ENCODE measurements at places on chromosomes 2 and 18.

DNA sequence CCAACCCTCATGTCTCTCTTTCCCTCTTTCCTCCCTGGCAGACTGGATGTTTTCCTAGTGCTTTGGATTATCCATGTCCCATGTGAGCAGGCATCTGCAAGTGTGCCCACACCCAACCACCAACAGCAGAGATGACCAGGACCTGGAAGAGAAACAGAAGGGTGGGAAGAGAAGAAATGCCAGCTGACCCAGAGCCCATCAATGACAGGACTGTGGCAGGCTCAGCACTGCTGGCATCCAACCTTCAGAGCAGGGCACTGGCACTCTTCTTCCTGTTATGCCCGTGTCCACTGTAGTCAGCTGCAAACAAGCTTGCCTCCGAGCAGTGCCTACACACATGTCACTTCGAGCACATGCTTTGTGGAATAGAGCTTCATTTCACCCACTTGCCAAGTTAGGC is 121.1 kb downstream of the TANC1 start:
- no peak for DNase-seq

DNA sequence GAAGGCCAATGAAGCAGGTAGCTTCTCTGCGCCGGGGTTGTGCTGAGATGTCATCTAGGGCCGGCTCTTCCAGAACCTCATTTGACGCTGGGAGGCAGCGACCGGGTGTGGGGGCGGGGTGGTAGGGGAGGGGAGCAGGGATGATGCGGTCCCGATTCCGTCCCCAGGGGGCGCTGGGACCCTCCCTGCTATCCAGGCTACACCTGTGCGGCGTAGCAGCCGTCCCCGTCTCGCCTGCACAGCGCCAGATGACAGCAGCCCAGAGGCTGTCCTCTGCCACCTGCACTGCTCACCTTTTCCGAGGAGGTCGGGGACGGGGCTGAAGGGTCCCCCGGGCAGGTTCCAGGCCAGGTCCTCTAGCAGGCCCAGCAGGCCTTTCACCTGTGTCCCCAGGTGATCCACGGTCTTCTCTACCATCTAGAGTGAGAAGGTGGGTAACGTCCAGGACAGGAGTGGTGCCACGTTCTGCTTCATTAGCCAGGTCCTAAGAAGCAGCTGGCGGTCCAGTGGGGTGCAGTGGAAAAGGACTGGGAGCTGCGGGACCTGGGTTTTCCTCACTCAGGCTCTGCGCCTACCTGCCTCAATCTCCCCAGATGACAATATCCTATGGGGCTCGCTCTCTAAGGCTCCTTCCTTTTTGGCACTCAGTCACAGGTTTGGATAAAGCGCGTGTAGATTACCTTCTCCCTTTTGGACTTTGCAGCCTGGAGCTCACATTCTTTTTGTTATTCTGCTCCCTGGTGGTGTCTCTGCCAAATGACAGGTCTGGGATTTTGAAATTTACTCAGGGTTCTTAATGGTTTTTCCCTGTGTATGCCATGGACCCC is 56.0 kb upstream of the RAB6C start:
- peak; percentile 12 for DNase-seq

- no peak for DNase-seq
Observed at GRCh38 chr2:126652323-126652891, 3.6 kb upstream of the GYPC start.

DNA sequence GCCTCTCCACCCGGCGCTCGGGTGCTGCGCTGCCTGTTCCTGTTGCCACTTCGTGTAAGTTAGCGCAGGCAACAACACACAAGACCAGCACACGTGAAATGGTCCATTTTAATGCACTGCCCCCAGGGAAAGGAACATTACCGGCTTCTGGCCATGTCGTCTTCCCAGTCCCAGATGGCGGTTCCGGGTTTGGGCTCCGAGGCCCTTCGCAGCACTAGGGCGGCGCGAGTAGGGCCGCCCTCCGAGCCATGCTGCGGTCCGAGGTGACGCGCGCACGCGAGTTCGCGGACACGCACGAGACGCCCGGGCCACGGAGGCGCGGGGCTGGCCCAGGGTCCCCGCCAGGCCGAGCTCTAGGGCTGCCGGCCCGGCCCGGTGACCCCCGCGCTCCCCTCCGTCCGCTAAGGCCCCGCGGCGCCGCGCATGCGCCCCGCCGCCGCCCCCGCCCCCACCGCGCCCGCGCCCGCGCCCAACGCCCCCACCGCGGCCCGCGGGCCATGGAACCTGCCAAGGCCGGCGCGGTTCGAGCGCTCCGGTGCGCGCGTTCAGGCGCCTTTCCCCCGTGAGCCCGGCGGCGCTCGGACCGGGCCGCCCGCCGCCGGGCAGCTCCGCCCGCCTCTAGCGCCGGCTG is 367 bp upstream of the ZNF236 start:
- peak; percentile 74 for DNase-seq

GRCh38 chr2:202609381-202610145 is 25.2 kb upstream of the FAM117B start:
- no peak for DNase-seq

GRCh38 chr2:149002378-149002890 is 36.1 kb upstream of the LYPD6B start:
- DNase-seq: no peak

DNA sequence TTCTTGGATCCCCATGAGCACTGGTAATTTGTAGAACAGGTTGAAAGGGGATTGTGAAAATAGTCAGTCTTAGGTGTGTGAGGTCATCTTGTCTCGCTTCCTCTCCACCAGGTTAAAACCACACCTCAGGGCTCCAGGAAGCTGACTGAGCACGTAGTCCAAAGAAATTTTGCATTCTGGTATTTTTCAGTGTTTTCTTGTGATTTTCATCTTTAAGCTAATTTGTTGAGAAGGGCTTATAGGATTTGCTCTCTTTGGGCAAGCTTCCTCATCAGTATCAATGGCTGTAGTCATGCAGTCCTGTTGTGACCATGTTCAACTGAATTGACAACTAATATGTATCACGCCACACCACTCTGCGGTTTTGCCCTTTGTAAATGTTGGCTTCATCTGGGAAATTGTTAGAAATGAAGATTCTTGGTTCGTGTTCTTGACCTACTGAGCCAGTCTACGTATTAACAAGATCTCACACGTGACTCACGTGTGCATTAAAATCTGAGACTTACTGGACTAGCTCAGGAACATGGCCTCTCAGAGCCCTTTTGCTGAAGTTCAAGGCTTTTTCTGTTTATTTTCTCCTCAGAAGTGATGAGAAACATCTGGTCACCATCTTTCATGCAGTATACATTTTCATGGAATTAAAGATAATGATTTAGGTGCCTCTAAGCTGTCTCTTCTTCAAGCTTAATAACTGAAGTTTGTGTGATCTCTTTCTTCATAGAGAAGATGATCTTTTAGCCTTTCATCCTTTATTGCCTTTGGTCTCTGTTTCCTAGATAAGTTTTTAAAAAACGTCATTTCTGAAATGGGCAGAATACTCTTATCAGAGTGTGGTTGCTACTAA is 32.8 kb downstream of the FMNL2 start:
- no peak for DNase-seq

- no peak for DNase-seq
Observed at GRCh38 chr2:120745420-120746111, 9.9 kb downstream of the GLI2 start.

GRCh38 chr18:49285627-49286026 is 174.8 kb downstream of the DYM start:
- no peak for DNase-seq

DNA sequence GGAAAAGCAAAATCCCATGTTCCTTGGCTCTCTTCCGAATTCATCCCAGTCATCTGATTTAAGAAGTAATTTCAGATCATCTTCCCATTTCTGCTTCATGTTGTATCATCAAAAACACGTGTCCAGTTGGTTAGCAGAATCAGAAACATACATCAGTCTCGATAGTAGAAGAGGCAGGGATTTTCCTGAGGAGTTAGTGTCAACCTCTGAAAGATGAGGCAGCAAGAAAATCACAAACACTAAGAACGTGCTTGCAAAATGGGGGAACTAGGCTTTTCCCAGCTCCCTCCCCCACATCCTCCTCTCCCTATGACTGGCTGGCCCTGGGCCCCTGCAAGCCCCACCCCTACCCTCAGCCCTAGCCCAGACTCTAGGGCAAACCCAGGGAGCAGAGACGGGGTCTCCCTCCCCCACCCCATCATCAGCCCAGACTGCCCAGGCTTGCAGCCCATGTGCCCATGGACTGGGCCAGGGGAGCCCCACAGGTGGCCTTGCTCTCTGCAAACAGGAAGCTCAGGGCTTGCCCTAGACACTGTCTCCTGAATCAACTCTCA is 161.0 kb upstream of the ID2 start:
- no peak for DNase-seq

GRCh38 chr2:48282161-48282680 is 247.7 kb upstream of the STON1 start:
- DNase-seq: no peak

GRCh38 chr2:23028106-23028505 is 356.9 kb upstream of the KLHL29 start:
- no peak for DNase-seq

DNA sequence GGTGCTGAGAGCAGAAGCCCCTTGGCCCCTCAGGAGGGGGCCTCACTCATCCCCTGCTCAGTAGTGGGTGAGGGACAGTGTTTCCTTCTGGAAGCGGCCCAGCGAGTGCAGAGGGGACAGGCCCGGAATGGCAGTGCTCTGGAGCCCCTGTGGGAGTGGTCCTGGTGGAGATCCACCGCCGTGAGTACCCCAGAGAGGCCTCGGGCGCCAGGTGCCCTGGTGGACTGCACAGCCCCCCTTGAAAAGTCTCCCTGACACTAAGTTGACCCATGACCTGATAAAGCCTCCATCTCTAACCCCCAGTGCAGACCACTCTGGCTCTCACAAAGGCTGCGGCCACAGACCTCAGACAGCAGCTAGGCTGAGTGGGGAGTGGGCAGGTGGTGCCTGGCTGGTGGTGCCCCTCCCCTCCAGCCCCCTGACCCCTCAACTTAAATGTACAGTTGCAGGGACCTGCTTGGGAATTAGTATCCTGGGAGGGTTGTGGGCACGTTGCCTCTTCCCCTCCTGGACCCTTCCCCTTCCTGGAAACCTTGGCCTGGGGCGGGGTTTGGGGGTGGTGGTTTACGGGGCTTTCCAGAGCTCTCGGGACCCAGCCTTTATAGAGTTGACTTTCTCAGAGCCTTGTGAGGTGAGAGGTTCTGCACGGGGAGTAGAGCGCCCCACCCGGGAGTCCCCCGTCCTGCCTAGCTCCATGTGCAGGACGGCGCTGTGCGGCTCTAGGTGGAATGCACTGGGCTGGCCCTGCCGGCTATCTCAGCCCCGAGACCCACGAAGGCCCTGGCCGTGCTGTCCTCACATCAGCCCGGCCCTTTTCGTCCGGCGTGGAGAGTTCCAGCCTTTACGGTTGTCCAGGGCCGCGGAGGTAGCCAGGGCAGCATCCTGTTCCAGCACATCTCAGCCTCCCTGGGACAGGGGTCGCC is 62.7 kb downstream of the RTP5 start:
- DNase-seq: no peak

- no peak for DNase-seq
Observed at GRCh38 chr2:155412598-155412997, 714.1 kb downstream of the KCNJ3 start.

GRCh38 chr18:56651771-56652092 is 573 bp downstream of the WDR7 start:
- no peak for DNase-seq

DNA sequence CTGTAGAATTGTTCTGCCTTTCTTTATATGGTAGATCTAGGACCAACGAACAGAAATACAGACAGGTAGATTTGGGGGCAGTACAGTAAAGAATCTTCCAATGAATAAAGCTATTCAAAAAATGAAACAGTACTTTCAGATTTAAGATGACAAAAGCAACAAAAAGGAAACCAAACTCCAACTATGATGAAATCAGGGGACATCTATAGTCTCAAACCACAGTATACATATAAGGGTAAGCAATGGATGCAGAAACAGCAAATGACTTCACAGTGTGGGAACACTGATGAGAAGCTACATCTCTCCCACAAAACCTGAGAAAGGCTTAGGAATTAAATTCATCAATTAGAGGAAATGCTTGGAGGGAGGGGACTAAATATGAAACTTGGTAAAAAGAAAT is 202.5 kb downstream of the CTNNA2 start:
- DNase-seq: no peak

DNA sequence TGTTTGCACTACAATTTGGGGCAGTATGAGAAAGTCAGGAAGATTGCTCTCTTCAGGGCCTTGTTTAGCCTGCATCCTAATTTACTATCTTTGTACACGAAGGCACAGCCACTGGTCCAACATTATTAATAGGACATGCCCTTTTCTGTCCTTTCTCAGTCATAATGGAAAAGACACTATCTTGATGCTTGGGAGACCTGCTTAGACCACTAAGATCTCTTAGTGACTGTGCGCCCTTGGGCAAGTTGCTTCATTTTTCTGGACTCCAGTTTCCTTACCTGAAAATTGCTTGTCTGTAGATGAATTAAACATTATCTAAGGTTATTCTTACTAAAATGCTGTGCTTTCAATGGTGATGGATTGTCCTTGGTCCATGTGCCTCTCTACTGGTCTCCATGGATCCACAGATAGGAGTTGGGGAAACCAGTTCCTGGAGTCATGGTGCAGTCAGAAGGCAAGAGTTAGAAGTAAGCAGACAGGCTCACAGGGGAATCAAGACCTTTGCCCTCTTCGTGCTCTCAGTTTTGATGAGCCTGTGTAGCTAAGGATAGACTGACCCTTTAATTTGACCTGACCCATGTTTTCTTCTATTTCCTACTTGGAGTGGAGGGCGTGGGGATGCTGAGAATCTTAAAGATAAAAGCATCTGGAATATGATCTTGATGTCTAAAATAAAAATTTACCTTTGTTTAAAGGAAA is 114.0 kb downstream of the RAPGEF4 start:
- no peak for DNase-seq

GRCh38 chr2:159712143-159712928 is at the start of gene MARCHF7:
Gene MARCHF7, plus strand, starts transcription at chr2:159712506. Its CDS starts 16,517 bp downstream, at chr2:159729023.
- DNase-seq: peak; percentile 97

GRCh38 chr18:35502052-35502451 is 4.3 kb upstream of the INO80C start:
- DNase-seq: no peak

GRCh38 chr18:49786019-49786720 is 27.2 kb downstream of the ACAA2 start:
- DNase-seq: peak; percentile 44

DNA sequence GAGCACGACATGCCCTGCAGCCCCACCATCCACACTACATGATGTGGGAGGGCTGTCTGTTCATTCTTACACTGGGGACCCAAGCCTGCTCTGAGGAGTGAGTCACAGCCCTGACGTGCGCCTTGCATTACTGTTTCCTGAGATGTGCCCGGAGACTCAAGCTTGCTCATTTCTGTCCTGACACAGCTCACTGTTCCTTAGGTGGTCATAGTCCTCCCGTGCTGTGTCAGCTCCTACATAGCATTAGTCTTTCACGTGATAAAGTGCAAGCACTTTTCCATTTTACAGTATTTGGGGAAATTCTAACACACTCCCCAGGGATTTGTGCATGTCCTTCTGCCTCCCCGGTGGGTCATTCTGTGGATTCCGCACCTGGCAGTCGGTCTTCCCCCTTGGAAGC is 46.2 kb upstream of the TRIM43B start:
- no peak for DNase-seq

DNA sequence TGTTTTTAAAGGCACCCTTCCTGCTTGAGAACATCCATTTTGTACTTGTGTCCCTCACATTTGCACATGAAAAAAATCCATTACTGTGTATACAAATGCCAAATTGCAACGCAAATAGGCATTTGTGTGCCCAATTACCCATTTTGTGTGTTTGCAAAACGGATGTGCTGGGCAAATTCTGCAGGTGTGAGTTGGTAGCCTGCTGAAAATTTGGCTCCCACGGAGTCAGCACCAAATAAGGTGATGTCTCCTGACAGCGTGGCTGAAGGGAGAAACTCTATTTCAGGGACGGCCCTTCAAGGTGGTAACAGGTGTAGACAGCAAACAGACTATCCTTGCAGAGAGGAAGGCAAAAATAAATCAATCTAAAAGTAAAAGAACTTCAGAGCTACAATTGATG is 661.1 kb downstream of the BCL11A start:
- DNase-seq: no peak

GRCh38 chr2:225971433-225971832 is 571.9 kb downstream of the NYAP2 start:
- DNase-seq: no peak

Measured in CD4-positive, alpha-beta T cell treated with Interleukin-21 for 1 hour (primary cell).